ENCODE measurements at places on chromosomes 5 and 9.

DNA sequence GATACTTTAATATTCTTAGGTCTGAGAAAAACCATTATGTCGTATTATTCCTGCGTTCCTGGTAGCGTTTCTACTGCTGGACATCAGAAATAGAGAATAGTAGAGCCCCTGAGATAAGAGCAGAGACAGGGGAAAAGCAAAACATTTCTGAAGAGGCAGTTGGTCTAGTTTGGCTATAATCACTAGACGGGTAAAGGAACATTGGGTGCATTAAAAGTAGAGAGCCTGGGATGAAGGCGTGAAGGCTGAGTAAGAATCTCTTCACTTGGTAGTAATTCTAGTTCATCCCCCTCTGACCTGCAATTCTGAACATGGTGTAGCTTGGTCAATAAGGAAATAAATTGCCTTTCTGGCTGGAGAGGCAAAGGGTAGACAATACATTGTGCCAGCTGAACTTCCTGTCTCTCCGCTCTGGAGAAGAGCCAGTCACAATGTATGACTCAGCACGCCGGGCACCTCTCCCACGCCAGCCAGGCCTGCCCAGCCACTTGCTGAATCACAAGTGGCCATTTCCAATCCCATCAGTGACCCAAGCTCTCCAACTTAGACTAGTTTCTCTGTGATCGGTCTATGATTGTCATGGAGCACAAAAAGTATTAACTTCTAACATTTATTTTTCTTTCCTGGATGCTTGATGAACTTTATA is 75.4 kb downstream of the STK32A start:
- no peak for DNase-seq

DNA sequence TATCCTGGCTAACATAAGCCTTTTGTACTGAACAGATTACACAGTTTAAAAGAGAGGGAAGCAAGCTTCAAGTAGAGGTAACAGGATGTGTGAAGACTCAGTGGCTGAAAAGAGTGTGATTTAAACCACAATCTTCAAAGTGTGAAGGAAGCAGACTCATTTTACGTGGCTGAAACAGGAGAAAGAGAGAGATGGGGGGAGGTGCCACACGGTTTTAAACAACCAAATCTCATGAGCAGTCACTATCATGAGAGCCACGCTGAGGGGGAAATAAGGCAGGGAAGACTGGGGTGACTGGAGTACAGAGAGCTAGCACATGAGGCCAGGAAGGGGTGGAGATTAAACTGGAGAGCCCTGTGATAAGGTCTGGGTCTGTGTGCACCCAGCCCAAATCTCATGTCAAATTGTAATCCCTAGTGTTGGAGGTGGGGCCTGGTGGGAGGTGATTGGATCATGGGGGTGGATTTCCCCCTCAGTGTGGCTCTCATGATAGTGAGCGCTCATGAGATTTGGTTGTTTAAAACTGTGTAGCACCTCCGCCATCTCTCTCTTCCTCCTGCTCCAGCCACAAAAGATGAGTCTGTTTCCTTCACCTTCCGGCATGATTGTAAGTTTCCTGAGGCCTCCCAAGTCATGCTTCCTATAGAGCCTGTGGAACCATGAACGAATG is 318.6 kb upstream of the CD180 start:
- peak; percentile 51 for DNase-seq

DNA sequence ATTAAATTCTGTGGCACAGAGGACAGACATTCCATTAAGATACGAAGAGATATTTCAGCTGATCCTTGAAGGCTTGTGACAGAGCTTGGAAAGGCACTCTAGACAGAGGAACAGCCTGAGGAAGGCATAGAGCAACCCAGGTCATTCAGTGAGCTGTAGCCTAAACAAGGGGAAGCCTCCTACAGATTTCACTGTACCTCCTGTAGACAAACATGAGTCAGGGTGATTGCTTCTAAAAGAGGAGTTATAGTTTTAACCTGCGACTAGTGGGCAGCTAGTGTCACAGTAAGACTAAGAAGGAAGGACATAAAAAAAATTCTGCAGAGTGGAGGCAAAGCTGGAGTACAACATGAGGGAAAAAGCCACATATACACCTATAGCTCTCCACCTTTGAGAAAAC is 43.5 kb upstream of the ANKDD1B start:
- no peak for DNase-seq

- no peak for DNase-seq
These were observed 75.2 kb upstream of the SLC25A48 start for GRCh38 chr5:135759149-135759784.

DNA sequence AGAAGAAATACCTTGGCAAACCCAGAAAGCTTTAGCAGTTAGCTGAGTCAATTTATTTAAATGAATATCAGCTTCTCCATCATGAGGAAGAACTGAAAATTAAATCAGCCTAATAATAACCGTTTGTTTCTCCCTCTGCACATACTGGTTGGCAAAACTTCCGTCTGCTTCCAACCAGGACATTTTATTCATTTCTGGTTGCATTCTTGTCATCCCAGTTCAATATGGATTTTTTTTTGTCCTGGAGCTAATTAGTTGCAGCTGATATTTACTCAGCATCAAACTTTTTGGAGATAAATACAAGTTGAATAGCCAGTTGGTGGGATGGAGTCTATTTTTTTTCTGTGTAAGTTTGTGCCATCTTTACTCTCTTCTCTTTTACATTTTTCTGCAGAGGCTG is 126.5 kb upstream of the GDNF start:
- no peak for DNase-seq

DNA sequence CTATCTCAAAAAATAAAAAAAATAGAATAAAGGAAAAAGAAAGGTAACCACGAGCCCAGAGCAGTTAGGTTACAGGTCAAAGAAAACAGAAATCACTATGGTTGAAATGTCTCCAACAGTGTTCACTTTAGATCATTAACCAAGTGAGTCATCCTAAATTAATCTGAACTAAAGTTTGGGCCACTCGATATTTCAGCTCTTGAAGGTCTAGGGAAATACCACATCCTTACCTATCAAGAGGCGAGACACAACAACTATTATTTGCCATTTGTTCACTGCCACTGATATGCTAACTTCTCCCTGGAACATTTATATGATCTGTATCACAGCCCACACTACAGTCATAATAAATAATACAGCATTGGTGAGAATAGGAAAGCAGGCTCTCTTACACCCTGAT is 111.3 kb upstream of the NR5A1 start:
- DNase-seq = no peak

- DNase-seq = no peak
These were observed 18.7 kb downstream of the KCNIP1 start for GRCh38 chr5:170522211-170523141.

DNA sequence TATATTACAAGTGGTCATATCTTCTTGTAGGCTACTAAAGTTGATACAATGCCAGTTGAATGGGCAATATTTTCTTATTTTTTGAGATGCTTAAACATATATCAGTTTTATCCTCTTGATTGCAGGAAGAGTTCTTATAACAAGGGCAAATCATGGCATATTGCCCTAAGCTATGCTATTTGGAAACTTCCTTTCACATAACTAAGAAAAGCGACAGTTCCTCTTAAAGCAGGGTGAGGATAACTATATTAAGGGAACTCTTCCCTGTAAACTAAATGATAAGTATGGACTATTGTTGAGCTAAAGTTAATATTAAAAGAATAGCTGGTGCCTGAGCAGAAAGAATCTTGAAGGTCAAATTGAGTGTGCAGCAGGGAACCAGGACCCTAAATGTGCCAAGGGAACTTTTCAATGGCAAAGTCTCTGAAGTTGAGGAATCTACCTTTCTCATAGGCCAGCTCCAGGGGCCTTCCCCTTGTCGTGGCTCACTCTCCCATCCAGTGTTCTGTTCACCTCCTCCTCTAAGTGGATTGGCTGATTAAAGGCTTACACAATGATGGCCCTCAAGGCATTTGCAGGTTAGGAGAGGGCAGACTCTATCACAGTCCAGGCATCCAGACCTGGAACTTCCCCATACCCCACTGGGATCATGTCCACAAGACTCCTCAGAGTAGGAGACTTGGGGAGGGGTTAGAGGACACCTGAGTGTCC is 26.8 kb downstream of the FYB1 start:
- DNase-seq = no peak

- DNase-seq = no peak
These were observed 9.7 kb downstream of the GRIN1 start for GRCh38 chr9:137148661-137149060.

DNA sequence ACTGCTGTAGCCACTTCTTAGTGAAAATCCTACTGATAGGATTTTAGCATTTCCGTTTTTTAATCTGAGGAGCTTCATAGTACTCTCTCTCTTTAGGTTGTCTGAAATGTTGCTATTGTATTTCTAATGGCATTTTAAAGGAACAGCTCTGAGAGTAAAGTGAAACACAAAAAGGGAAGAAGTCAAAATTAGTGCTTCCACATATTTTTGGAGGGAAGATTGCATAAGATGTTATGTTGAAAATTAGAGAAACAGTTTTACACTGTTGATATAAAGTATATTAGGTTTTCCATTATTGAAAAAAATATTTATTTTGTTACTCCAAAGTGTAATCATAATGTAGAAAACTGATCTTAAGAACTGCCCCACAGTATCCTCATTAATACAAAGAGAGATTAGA is 525.1 kb downstream of the TAF11L14 start:
- no peak for DNase-seq

GRCh38 chr5:133048993-133049725 is 2.7 kb upstream of the HSPA4 start:
- no peak for DNase-seq

DNA sequence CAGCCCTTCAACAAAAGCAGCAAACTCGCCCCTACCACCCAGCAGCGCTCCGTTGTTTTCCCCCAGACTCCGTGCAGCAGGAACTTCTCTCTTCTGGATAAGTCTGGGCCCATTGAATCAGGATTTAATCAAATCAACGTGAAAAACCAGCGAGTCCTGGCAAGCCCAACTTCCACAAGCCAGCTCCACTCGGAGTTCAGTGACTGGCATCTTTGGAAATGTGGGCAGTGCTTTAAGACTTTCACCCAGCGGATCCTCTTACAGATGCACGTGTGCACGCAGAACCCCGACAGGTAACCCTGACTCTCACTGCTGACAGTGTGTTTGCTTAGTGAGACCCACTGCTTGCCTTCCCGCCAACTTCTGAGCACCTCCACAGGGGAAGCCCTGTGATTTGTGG is 81.8 kb downstream of the PRDM6 start:
- DNase-seq = no peak

GRCh38 chr5:34511915-34512314 is 144.2 kb upstream of the RAI14 start:
- no peak for DNase-seq

DNA sequence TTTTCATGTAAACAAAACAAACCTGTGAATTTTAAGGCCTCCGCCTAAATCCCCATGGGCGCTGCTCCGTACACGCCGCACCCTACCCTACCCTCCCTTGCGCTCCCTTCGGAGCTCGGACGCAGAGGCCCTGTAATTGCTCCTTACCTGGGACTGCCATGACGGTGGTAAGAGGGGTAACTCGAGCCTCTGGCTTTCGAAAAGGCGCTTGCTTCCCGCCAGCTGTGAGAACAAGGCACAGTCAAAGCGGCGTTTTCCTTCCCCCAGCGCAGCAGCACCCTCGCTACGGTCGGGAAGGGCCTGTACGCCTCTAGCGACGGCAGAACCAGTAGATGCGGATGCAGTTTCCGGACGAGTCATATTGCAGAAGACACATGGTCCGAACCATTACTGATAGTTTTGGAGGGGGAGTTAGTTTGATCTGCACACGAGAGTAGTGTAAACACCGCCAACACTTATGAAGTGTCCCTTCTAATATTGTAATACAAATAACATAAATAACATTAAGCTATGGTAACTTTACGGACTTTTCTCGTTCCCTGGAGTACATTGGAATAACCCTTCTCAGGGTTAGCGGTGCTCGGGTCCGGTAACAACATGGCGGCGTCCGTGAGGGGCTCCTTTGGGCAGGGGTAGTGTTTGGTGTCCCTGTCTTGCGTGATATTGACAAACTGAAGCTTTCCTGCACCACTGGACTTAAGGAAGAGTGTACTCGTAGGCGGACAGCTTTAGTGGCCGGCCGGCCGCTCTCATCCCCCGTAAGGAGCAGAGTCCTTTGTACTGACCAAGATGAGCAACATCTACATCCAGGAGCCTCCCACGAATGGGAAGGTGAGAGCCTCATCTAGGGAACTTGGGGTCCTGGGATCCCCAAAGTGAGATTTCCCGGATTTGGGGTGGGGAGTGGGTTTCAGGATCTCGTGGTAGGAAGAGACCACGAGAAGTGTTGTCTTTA is at the start of the genes CWC27 and SREK1IP1:
Gene CWC27 (plus strand): TSS at position 573 of the 955 bp plus-strand sequence. CDS start 217 bp downstream, at position 790.
Gene SREK1IP1 (minus strand): TSS at position 334 of the 955 bp plus-strand sequence. CDS start 174 bp downstream, at position 160.
- DNase-seq = peak; percentile 80

DNA sequence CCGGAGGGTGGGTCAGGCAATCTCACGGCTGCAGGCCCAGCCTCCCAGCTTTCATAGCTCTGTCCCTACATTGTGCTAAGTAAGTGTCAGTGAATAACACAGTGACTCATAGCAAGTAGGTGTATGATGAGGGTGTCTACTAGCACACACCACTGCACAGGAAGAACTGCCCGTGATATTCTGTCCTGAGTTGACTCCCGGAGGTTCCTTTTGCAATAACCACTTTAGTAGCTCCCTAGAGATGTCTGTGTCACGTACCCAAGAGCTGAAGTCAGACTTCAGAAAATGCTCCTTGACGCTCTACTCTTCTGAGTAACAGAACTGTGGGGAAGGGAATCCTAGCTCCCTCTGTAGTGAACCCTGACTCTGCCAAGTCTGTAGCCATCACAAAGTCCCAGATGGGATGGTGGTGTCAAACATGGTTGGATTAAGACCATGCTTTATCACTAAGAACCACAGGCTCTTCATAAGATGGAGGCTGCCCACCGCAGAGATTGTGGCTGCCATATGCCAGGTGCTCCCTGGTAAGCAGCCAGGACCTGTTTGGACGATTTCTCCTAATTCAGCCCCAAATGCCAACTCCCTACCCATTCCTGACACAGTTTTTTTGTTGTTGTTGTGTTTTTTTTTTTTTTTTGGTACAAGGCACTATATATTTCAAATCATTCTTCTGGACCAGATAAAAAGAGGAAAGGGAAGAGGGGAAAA is 352.6 kb upstream of the PANK3 start:
- DNase-seq = no peak

DNA sequence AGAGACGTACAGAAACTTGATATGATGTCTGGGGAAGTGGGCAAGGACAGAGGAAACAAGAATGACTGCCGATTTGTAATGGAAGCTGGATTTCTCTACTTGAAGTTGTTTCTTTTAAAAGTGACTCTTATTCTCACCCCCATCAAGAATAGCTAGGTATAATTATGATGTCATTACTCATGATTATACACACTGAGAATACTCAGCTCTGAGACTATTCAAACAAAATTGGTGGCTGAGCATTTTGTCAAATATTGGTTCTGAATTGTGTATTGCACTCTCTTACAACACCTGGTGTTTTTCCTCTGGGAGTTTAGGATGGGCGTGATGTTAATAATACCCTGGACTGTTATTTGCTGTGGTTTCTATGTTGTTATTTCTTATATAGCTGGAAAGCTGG is 46.3 kb downstream of the MAST4 start:
- DNase-seq = no peak

GRCh38 chr5:32583582-32584232 is 1.6 kb upstream of the SUB1 start:
- DNase-seq = no peak

Measured in activated naive CD8-positive, alpha-beta T cell treated with anti-CD3 and anti-CD28 coated beads, Interleukin-2, amount 10 ng/mL, durations not matched to agents 7 days and 5 days (primary cell).